ENCODE measurements at places on chromosomes 5 and 9. TPM values are rescaled to one million over a fixed set of nuclear protein-coding genes. Genes with fewer than 3 reads are reported as not detected.

DNA sequence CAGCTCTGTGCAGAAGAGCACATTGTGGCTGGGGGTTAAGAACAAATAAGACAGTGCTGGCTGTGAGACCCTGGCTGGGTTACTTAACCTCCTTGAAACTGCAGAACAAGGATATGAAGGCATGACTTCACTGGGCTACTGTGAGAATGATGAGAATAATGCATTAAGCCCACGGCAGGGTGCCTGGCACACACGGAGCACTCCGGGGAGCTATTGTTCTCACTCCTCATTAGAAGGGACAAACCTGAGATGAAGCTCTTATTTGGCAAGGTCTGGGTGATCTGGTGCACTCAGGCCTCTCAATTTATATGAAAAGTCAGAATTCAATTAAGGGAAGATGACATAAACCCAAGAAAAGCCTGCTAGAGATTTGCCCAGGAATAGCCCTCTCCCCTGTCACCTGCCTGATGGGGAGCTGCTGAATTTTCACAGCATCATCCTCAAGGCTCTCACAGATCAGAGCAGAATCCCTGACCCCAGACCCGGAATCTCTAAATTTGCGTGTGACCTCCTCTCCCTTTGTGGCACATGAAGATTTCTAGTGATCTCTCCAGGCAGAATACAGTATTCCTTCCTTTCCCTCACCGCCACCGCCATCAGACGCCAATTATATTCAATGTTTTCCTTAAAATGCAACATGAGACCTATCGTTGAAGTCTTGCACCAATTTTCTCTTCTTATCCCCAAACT, 102.1 kb downstream of the COL23A1 start:
- no peaks in the 10 kb centered on the region for H3K36me3 ChIP-seq
- peaks cover 68% of the 10 kb centered on the region for H3K27me3 ChIP-seq
- no peak overlapping the region for H3K4me3 ChIP-seq

- H3K27me3 ChIP-seq: no peaks in the 10 kb centered on the region
- H3K36me3 ChIP-seq: no peaks in the 10 kb centered on the region
- H3K27ac ChIP-seq: no peak overlapping the region
- H3K4me3 ChIP-seq: no peak overlapping the region
Observed at GRCh38 chr5:143019157-143019556, 249.0 kb downstream of the ARHGAP26 start.

GRCh38 chr9:89882930-89883361, 278.1 kb downstream of the GADD45G start:
- no peaks in the 10 kb centered on the region for H3K27me3 ChIP-seq
- no peak overlapping the region for H3K27ac ChIP-seq
- H3K4me3 ChIP-seq: no peak overlapping the region
- no peaks in the 10 kb centered on the region for H3K4me1 ChIP-seq

DNA sequence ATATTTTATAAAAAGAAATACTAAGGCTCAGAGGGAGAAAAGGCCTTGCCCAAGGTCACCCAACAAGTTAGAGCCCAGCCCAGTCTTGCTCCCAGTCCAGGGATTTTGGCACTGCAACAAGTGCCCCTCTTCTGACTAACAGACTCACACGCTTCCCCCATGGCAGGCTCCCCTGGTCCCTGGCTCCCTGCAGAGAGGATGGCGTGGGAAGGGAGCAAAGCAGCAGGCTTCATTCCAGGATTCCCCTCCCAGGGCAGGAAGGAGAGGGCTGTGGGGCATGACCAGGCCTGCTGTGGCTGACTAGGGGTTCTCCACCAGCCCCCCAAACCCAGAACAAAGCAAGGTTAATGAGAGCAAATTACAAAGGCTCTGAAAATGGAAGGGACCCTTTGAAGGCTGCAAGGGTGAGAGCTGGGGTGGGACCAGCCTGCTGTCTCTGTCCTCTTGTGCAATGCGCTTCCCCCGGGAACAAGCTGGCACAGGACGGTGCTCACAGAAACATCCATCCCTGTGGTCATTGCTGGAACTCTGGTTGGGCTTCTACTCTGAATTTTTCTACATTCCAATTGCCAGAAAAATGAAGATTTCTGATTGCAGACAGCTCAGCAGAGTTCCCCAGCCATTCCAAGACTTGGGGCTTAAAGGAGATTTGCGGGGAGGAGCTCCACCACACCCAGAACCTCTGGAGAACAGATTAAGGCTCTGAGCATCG, 37.1 kb upstream of the FAT2 start:
- no peaks in the 10 kb centered on the region for H3K4me1 ChIP-seq
- no peaks in the 10 kb centered on the region for H3K36me3 ChIP-seq
- no peaks in the 10 kb centered on the region for H3K27me3 ChIP-seq
- no peak overlapping the region for H3K27ac ChIP-seq

DNA sequence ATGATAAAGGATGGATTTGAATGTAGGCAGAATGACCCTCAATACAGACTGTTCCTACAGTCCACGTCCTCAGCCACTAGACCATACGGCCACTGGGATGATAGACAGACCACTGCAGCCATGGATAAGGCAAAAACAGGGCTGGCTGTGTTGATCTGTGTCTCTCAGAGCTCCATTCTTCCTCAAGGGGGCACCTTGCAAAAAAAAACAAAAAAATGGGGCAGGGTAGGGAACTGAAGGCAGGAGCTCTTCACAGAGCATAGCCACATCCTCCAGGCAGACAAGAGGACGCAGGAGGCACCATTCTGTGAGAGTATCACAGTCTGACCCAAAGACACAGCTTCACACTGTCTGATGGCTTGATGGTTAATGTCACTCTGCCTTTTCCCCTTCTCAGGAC, 61.2 kb upstream of the GABRP start:
- DNase-seq: no peak
- H3K4me1 ChIP-seq: no peaks in the 10 kb centered on the region
- H3K4me3 ChIP-seq: no peak overlapping the region

GRCh38 chr5:180207593-180207992, 1.4 kb downstream of the RASGEF1C start:
- H3K36me3 ChIP-seq: no peaks in the 10 kb centered on the region
- DNase-seq: no peak
- H3K27ac ChIP-seq: no peak overlapping the region
- H3K4me1 ChIP-seq: peaks cover 6% of the 10 kb centered on the region

GRCh38 chr9:27925815-27926214, 352.5 kb upstream of the C9orf72 start:
- H3K27me3 ChIP-seq: peaks cover 16% of the 10 kb centered on the region
- no peak for DNase-seq
- no peak overlapping the region for H3K4me3 ChIP-seq
- H3K27ac ChIP-seq: no peak overlapping the region
- no peaks in the 10 kb centered on the region for H3K4me1 ChIP-seq

QRFP gene
- not detected for total RNA-seq

HTR4 gene
- total RNA-seq: not detected
